Stimulated activated CD8-positive, alpha-beta memory T cell treated with anti-CD3 and anti-CD28 coated beads, Interleukin-7, amount 100 ng/mL, for 24 hours (primary cell): ENCODE measurements at places on chromosomes 6 and 20.

- DNase-seq: no peak
Observed at GRCh38 chr6:145860562-145860961, 46.0 kb upstream of the FBXO30 start.

- no peak for DNase-seq
Observed at GRCh38 chr20:18692447-18692846, 104.6 kb downstream of the DTD1 start.

GRCh38 chr6:143773506-143774150 is 69.5 kb upstream of the LTV1 start:
- DNase-seq: no peak

DNA sequence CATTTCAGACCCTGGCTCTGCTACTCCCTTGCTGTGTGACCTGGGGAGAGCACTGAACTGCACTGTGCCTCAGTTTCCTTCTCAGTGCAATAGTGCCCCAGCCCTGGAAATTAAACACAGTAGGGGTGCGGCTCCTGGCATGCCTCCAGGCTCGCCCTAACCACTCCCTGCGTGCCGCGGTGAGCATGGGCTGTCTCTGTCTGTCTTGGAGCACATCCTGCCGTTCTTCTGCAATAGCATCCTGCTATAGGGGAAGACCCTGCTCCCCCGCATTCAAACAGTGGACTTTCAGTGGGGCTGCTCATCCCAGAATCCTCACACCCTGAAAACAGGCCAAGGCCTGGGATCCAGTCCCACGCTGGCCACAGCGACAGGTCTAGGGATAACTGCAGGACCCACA is 129.5 kb downstream of the FOXC1 start:
- DNase-seq: no peak

- no peak for DNase-seq
Observed at GRCh38 chr6:163190786-163191185, 223.7 kb upstream of the QKI start.

DNA sequence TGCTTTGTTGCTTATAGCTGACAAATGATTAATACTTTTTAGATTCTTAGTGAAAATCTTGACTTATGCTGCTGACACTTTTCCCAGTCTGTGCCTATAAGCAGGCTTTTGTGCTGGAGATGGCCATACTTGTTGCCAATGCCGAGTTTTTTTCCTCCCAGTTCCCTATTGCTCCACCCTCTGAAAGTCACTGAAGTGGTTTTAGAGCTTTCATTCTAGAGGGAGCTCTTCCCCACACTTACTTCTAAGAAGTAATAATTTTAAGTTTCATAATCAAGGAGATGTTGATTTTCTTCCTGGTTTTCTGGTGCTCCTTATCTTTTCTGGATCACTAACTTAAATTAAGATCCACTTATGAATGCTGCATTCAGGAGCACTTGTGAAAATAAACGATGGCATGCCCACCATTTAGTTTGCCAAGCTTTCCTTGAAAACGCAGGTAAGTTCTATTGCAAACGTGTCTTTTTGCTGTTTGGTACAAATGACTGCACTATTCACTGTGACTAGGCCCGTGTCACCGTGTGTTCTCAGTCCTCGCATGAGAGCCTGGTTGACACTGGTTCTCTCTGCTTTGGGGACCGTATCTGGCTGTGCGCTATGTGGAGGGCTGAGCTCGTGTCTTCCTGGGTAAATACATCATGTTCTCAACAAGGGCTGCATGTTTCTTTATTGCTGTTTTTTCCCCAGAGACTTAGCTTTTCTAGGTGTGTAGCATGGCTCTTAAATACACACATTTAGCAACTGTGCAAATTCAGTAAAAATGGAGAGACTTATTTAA is 50.2 kb downstream of the GFRA4 start:
- no peak for DNase-seq

- DNase-seq: no peak
Observed at GRCh38 chr20:17619351-17620093, 49.6 kb downstream of the DSTN start.

DNA sequence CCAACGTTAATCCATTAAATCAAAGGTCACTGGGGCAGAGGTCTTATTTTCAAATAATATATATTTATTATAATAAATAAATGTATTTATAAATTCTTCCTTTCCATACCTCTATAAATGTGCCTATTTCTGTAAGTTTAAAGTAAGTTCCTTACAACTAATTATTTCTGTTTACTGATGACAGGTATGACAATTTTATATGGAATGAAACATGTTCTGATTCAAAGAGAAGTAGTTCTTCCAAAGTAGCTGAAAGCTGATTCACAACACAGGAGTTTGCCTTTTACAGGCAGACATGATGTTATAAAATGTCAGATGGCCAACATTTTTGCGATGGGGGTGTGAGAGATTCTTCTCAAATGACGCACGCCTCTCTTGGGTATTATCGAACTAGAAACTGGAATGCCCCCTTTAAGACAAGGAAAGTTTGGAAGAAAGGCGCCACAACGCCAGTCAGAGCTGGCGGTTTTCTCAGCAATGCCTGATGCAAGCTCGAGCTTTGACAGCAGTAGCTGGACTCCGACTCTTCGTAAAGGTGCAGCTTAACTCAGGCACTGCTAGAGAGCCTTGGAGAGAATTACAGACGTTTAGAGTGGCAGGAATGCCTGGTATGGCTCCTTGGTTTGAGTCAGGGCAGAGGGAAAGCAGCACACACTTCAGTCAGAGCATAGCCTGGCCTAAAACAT is 92.1 kb downstream of the FOXC1 start:
- no peak for DNase-seq

DNA sequence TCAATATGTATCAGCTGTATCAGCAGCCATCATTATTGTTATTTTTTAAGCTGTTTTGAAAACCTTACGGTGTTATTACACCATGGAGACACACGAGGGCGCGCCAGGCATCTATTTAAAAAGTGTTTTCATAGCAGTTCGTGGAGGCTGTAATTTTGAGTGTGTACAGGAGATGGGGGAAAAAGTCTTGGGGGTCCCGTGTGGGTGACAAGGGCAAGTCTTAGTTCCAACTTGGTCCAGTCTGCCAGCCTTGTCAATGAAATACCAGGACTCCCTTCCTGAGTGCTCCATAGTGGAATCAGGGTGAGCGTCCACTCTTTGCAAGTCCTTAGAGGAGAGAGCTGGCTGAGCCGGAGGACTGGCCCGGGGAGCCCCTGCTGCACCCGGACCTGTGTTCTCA is 43.3 kb downstream of the SLC2A10 start:
- DNase-seq: peak; percentile 17

- DNase-seq: no peak
Observed at GRCh38 chr6:111688331-111688730, 82.7 kb upstream of the TRAF3IP2 start.

DNA sequence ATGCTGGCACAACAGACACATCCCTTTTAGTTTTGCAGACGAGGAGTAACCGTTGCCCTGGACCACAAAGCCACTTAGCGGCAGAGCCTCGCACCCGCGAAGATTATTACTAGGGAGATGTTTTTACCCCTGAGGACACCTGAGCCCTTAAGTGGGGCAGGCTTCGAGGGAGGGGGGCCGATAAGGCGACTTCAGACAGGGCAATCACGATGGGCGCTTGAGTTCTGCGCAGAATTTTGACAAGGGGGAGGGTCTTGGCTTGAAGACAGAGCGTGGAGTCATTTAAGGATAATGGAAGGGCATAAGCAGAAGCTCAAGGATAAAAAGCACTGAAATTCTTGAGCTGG is 650 bp upstream of the TTK start:
- no peak for DNase-seq

- DNase-seq: no peak
Observed at GRCh38 chr6:139508576-139508975, 134.1 kb upstream of the CITED2 start.

DNA sequence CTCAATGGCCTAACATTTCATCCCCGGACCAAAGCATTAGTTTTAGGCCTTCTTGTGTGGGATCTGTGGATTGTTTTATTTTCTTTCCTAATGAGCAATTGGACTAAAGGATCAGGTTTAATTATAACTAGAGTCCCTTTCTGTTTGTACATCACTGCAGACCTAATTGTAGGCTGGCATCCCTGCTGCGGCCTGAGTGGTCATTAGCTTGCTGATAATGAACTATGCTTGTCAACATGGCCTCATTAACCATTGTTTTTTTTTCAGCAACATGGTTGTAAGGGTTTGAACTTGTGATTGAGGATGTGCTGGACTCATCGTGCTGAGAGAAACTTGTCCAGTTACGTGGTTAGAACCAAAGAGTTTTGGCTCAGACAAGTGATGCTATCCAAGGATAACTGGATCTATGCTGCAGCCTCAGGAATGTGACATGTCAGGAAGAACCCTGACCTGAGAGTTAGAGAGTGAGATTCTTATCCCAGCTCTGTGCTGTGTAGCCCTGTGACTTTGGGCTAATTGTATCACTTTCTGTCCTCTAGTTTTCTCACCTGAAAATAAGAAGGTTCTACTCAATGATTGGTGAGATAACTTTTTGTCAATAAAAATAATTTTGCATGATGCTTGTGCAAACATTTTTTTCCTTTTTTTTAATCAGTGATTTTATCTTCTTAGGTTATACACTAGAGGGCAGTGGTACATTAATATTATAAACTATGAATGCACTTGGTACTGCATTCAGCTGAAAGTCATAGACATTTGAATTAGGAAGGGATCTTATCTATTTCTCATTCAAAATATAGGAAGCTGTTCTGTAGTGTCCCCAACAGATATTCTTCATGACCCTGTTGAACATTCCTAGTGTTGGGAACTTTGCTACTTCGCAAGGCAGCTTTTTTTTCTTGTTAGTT is 140.9 kb downstream of the RNF144B start:
- no peak for DNase-seq

- no peak for DNase-seq
Observed at GRCh38 chr6:74598462-74599393, 607.1 kb downstream of the COL12A1 start.

DNA sequence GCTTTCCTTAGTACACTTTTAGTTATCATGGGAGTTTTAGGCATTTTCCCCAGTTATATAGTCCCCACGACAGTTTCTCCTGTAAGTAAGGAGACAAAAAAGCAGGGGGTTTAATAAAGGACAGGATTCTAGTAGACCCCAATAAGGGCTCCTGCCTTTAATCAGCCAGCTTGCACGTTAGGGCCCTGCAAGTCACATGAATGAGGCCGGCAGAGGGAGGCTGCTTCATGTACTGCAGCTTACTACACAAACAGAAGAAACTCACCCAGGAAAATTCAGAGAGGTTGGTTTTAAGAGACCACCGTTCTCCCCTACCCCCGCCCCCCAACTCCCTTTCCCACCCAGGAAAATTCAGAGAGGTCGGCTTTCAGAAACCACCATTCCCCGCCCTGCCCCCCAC is 229.7 kb upstream of the MOCS1 start:
- DNase-seq: no peak

DNA sequence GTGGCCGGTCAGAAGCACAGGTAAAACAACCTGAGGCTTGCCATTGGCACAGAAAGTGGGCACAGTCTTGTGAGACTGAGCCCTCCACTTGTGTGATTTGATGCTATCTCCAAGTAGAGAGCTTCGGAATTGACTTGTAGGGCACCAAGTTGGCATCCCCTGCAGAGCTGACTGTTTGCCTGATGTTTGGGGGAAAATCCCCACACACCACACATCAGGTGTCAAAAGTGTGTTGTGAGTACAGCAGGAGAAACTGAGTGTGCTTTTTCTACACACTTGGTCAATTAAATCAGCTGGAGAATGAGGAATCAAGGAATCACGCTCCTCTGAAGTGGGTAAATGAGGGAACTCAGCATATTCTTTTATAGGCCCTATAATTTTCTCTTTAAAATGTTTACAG is 989 bp downstream of the SERINC3 start:
- no peak for DNase-seq

DNA sequence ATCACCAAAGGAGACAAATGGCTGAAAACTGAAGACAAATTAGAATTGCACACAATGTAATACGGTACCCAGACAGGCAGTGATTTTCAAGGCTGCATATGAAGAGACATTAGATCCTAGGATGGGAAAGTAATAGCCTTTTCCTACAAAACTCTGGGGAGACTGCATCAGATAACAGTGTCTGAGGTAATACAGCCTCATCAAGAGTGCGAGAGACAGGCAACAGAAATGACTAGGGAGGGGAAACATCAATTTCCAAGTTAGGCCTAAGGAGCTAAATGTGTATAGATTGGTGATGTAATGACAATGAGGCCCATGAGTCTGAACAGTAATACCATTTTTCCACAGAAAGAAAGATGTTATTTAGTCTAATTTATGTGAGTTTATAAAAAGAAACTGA is 200.3 kb downstream of the HTR1B start:
- no peak for DNase-seq

GRCh38 chr20:7667194-7667593 is 273.1 kb downstream of the HAO1 start:
- no peak for DNase-seq

DNA sequence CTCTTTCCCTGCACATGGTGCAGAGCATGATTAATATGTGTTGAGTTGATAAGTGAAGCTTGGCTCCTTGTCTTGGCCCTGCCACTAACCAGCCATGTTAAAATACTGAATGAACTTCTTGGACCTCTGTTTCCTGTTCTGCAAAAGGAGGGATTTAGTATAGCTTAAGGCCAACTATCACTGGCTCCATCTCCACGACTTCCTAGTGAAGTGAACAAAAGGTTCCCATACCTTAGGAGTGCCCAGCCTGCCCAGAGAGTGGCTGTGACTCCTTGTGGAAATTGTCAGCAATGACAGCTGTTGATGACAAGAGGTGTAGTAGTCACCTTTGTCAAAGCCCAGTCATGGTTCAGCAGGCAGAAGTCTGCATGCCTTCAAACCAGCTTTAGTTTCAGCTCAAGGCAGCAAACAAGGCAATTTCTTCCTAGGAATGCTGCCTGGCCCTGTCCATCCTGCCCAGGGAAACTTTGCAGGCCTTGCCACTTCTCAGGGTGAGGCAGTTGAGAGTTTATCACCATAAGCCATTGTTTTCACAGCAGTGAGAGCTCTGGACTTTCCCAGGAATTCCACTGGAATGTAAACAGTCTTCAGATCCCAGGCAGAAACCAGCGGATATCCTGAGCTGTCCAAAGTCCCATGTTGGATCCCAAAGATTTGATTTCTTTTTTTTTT is 169.7 kb upstream of the TNFAIP3 start:
- no peak for DNase-seq

- peak; percentile 41 for DNase-seq
Observed at GRCh38 chr20:49594143-49594930, 26.4 kb upstream of the PTGIS start.

DNA sequence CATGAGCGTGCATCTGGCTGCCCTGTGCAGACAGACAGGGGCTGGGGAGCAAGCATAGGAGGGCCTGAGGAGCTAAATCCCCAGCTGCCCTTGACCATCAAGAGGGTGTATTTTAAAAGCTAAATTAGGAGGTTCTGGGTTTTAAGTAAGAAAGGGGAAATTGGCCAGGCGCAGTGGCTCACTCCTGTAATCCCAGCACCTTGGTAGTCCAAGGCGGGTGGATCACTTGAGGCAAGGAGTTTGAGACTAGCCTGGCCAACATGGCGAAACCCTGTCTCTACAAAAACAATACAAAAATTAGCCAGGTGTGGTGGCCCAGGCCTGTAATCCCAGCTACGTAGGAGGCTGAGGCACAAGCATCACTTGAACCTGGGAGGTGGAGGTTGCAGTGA is 27.8 kb downstream of the SERPINB6 start:
- DNase-seq: no peak

GRCh38 chr20:39311851-39312506 is 349.8 kb downstream of the DHX35 start:
- no peak for DNase-seq

- no peak for DNase-seq
Observed at GRCh38 chr6:105452376-105452775, 49.5 kb upstream of the PREP start.
